ENCODE measurements at places on chromosomes 2 and 18.

GRCh38 chr18:77777163-77777562, 527.5 kb downstream of the GALR1 start:
- no peak for DNase-seq

DNA sequence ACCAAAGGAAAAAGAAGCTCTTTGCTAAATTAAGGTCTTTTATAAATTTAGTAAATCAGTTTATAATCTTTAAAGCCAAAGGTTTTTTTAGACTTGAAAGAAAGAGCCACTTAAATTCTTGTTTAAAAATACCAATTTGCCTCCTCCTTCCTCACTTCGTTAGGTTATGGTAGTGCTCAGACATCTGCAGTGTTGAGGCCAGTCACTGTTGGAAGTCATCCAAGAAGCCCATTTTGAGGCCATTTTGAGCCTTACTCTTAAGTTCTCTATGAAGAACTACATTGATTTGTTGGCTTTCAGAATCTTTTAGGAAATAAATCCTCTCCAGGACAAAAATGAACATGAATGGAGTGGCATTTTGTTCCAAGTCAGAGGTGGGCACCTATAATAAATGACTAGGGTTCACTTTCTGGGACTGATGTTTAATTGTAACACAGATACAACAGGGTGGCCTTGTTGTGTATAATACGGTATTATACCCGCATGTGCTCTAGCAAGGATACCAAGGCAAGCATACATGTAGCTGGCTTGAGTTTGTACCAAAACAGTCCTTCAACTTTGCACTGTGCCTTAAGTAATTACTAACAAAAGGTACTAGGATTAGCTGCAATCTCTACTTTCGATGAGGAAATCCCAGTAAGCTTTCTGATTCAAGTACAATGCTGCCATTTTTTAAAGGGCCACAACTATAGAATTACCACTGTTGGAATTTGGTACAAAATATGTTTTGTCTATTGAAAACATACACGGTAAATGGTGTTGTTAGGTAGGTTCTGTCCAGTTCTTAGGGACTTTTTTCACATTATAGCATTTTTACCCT, 22.8 kb downstream of the SLC66A3 start:
- no peak for DNase-seq

GRCh38 chr2:95268211-95269035, 5.8 kb upstream of the PROM2 start:
- DNase-seq, result no peak

GRCh38 chr2:97935719-97936161, 60.0 kb downstream of the TMEM131 start:
- DNase-seq, result no peak

DNA sequence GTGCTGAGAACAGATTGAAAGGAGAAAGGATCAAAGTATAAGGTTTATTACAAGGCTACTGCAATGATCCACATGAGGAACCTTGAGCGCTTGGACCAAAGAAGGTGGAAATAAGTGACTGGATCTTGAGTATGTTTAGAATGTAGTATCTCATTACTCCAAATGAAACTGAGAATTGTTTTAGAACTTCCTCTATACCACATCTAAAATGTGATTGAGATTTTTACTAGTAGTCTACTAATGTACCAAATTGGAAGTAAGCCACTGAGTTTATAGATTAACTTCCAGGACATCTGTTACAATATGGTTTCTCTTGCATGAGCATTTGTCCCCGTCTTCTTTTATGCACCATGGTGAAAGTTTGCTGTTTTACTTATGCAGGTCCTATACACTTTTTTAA, 300.5 kb downstream of the SUCLG1 start:
- no peak for DNase-seq

- no peak for DNase-seq
Observed at GRCh38 chr2:194328456-194328855, 1328.6 kb upstream of the SLC39A10 start.

GRCh38 chr2:198146346-198146940, 342.1 kb downstream of the PLCL1 start:
- no peak for DNase-seq

DNA sequence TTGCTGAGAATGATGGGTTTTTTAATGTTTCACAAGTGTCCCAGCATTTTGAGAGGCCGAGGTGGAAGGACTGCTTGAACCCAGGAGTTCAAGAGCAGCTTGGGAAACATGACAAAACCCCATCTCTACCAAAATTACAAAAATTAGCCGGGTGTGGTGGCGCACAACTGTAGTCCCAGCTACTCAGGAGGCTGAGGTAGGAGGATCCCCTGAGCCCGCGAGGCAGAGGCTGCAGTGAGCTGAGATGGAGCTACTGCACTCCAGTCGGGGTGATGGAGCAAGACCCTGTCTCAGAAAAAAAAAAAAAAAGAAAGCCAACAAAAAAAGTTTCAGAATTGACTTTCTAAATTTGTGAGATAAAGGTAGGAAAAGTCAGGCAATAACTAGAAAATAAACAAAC, 8.7 kb downstream of the TFCP2L1 start:
- no peak for DNase-seq
